Activated T-cell treated with anti-CD3 and anti-CD28 coated beads, Interleukin-2, amount 50 U/mL, for 48 hours (primary cell): ENCODE measurements at places on chromosomes 5 and 9.

DNA sequence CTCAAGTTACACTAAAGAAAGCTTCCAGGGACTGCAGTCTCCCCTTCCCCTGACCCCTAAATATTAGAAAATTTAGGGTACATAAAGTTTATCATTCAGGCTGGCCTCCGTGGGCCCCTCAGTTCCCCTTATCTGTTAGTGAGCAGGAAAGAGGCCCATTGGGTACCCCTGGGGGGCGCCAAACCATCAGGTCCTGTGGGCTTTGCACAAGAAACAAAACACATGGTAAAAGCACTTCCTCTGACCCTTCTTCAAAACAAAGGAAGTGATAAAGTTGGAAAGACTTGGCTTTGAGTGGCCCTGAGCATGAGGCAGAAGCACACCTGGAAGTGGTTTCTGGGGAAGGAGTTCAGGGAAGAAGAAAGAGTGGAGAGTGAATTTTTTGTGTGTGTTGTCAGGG, 213.0 kb downstream of the SMARCA2 start:
- DNase-seq, result peak; percentile 32

GRCh38 chr9:206481-206880, 8.2 kb upstream of the DOCK8 start:
- DNase-seq, result no peak

- no peak for DNase-seq
Observed at GRCh38 chr9:65458992-65459391, 174.0 kb upstream of the FOXD4L5 start.

GRCh38 chr5:80150731-80151130, 105.1 kb downstream of the SERINC5 start:
- DNase-seq, result no peak

GRCh38 chr5:39713250-39713916, 288.6 kb upstream of the DAB2 start:
- no peak for DNase-seq
